Midbrain (tissue), 1 donor: ENCODE measurements at places on chromosomes 4 and X.

DNA sequence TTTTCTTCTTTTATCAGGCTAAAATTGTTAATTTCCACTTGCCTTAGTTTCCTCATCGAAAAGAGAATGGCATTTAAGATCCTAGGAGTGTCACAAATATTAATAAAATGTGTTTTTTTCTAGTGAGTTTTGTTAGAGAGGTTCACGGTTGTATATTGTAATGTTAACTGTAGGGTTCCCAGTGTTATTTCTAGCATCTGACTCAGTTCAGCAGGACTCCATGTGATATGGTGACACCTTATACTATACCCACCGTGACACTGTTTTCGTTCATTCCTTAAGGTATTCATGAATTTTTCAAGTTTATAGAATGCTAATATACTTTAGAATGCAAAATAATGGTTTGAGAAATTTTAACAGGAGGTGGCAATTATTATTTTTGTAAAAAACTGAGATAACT is 90.2 kb downstream of the NEUROG2 start:
- DNase-seq = no peak

DNA sequence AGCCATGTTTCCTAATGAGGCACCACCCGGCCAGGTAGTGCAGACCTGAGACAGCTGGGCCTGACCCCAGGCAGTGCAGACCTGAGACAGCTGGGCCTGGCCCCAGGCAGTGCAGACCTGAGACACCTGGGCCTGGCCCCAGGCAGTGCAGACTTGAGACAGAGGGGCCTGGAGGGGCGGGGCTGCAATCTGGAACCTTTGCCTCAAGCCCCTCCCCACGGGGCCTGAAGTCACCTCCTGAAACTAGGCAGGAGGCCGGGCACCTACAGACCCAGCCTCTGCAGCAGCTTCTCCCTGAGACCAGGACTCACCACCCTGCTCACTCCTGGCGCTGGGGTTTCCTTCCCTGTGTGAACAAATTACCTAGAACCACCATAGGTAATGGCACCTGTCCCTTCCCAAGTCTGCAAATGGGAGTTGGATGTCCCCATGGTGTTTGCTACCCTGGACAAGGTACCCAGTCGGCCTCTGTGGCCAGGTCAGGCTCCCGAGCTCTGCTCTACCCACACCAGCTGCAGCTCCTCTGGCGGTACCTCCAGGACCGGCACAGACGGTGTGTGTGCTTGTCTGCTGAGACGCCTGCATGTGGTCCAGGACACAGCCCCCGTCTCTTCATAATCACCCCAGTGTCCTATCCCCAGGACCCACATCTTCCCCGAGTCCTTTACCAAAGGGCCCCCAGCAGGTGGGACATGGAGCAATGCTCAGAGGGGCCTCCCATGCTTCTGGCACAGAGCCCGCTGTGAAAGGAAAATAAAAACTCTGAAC is 53.1 kb upstream of the C4orf50 start:
- no peak for DNase-seq

DNA sequence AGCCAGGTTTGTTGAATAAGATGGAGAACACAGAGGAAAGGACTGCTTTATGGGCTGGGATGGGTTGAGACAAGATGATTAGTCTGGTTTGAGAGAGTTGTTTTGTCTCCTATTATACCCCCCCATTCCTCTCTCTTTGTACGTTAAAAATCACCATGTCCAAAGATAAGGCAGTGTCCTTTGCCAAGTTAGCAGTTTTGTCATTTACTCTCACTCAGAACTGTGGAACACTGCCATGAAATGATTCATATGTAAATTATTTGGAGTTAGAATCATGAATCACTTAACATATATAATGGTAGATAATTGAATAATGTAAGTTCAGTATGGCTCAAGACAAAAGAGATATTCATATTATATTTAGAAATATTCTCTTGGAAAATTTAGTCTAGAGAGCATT is 151.3 kb downstream of the DCLK2 start:
- no peak for DNase-seq

DNA sequence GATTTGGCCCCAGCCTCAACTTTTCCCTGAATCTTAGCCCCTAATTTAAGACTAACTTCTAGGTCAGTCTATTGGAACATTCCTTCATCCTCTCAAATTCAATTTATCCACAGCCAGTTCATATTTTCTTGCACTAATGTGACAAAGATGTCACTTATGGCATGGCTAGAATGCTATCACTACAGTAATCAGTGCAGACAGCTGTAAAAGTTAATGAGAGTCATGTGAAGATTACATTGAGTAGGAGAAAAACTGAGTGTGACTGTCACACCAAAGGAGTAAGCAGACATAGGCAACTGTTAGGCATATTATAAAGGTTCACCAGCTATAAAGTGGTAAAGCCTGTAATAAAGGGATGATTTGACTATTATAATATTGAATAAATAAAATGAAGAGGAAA is 42.6 kb downstream of the GABRG1 start:
- no peak for DNase-seq

- no peak for DNase-seq
Observed at GRCh38 chrX:30246769-30247489, at the start of gene MAGEB1. MAGEB1 (plus strand) TSS chrX:30247146; CDS start chrX:30250494, 3,348 bp downstream.

- no peak for DNase-seq
Observed at GRCh38 chr4:78169728-78170127, 112.6 kb downstream of the FRAS1 start.

GRCh38 chr4:143420227-143420626 is 83.6 kb downstream of the GAB1 start:
- DNase-seq = no peak

DNA sequence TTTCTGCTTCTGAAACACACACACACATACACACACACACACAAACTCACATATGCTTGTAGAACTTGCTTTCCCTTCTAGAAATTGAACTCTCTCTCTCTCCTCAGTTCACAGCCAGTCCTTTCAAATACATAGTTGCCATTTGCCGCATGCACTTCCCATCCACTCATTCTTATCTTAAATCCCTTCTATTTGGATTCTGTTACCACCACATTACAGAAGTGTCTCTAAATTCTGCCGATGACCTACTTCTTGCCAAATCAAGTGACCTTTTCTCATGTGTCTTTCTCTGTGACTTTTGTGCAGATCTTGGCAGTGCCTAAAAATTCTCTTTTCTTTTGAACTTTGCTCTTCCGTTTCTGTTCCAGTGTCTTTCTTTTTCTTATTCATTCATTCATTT is 7.5 kb upstream of the MYOZ2 start:
- DNase-seq = no peak

DNA sequence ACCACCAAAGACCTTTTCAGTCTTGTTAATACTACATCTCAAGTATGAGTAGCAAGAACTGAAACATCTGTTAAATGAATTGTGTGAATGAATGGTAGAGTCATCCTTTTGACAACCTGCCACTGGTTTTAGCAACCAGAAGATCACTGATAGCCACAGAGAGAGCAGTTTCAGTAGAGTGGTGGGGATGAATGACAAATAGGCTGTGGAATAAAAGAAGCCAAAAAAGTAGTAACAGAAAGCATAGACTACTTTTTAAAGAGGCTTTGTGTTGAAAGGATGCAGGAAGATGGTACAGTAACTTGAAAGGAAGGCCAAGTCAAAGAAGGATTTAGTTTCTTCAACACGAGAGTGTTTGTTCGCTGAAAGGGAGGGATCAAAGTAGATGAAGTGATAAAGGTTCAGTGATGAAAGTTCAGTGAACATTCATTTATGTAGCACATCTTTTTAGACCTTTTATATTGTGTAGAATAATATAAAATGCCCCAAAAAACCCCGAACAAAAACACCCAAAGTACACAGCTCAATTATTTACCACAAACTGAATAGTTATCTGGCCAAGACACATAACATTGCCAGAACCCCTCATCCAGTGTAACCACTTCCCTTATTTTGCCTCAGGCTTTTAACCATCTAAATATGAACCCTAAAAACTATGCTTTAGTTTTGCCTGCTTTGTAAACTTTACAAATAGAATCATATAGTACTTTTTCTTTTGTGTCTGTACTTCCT is 40.1 kb upstream of the EIF1AX start:
- DNase-seq = no peak

- peak; percentile 11 for DNase-seq
Observed at GRCh38 chr4:47686294-47686872, 151.5 kb downstream of the CORIN start.

- DNase-seq = no peak
Observed at GRCh38 chrX:13655674-13656073, 2.7 kb downstream of the TCEANC start.

DNA sequence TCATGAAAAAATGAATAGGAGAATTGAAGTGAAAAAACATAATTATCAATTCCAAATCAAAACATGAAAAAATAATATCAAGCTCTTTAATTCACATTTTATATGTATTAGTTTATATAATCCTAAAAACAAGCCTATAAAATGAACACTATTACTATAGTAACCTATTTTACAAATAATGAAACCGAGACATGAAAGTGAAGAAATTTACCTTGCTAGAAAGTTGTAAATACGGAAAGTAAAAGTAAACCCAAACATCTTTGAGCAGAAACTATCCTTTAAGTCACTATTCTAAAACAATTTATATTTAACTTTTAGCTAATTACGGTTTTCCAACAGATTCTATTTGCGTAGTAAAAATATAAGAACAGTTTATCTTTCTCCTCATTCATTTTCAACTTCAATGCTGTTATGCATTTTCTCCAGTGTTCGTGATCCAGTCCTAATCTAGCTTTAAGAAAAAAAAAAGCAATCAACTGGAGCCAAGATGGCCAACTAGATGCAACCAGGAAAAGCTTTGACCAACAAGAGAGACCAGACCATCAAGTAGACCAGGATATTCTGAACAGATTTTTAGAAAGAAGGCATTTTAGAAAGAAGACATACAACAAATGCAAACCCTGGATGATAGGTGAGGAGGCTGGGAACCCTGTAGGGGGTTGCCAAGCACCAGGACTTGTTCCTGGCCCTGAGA is 67.0 kb downstream of the DDX53 start:
- no peak for DNase-seq

DNA sequence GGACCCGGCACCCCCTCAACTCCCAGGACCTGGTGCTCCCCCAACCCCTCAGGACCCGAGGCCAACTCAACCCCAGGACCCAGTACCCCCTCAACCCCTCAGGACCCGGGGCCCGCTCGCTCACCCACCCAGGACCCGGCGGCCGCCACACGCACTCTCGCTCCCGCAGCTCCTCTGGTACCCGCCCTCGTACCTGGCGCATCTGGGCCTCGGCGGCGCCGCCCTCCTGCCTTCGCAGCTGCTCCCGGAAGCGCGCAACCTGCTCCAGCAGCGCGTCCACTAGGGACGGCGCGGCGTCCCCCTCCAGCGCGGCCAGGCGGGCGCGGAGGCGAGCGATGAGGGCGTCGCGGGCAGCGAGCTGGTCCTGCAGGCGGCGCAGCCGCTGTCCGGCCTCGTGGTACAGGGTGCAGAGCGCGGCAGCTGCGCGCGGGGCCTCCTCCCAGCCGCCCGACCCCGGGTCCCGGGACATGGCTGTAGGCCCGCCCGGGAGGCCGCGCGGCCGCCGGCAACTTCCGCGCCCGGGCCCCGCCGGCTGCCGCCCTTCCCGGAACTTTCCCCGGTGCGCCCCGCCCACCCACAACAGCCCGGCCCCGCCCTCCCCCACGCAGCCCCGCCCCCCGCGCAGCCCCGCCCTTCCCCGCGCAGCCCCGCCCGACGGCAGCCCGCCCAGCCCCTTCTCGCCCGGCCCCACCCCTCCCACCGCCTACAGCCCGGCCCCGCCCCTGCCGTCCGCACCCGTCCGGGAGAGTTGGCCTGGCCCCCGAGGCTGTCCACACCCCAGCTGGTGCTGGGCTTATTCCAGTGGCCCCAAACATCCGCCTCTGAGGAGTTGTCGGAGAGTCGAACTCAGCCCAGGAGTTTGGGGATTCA is at the start of gene TNIP2:
Gene TNIP2 (minus strand): TSS at position 516 of the 870 bp plus-strand sequence. CDS start 47 bp downstream, at position 469.
- DNase-seq = peak; percentile 58

GRCh38 chr4:141102367-141102766 is 30.9 kb downstream of the RNF150 start:
- DNase-seq = no peak

DNA sequence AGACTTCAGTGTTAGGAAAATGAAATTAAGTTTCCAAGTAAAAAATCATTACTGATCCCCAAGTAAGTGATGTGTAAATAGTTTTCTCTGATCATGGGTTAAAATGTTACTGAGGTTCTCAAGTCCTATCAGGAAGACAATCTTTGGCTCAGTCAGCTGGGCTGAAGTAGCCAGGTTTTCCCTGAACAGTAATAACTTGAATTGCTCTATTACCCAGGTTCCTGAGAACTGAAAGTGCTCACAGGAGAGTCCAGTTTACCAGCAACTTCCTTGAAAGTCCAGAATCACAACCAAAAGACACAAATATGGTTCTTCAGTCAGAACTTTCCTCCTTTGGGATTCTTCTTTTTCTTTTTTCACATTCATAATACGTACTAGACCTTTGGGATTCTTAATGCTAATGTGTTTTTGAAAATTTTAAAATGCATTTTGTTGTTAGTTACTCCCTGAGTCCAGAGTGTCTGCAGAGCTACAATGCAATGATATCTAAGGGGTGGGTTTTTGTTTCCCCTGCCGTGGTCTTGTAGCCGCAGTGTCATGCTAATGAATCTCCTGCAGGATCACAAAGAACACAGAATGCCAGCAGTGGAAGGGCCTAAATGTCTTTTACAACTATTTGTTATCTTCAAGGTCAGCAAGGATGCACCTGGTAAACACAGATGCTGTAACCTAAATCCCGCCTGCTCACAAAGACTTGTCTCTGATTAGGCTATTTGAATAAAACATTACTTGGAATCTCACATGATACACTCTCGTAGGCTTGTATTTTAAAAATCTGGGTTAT is 439.8 kb upstream of the NR3C2 start:
- DNase-seq = no peak

GRCh38 chrX:95703696-95704095 is 980.9 kb upstream of the DIAPH2 start:
- no peak for DNase-seq

GRCh38 chr4:73701116-73701515 is 39.3 kb upstream of the CXCL8 start:
- DNase-seq = no peak

DNA sequence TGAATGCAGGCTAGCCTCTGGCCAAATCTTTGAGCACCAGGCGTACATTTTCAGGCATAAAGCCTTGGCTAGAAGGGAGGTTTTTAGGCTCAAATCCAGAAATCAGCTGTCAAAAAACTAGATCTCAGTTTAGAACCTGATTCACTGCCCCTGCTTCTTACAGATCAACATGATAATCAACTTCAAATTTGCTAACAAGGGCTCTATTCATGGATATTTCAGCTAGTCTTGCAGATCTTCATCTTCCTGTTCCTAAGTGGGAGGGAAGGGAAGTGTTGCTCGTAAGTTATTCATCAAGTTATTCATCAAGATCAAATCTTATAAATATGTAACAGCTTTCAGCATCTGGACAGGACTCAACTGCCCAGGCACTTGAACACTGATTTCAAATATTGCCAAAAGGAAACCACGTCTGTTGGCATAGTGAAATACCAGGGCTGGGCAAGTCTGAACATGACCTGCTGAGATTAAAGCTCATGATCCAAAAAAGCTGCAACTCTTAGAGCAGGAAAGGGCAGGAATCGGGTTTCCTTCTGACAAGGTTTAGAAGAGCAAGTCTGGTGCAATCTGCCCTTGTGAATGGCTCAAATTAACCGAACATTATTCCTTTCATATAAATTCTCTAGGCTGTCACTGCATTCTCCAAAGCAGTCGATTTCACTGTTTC is 200.3 kb downstream of the PDGFC start:
- peak; percentile 60 for DNase-seq

- no peak for DNase-seq
Observed at GRCh38 chr4:137640156-137640837, 108.0 kb upstream of the PCDH18 start.
